Cerebellum (tissue), 4 donors: ENCODE measurements at places on chromosomes 16 and 17. TPM values are rescaled to one million over a fixed set of nuclear protein-coding genes. Genes with fewer than 3 reads are reported as not detected.

GRCh38 chr17:38907930-38908675 lies 17.3 kb upstream of the LASP1NB start:
- no peak for DNase-seq

DNA sequence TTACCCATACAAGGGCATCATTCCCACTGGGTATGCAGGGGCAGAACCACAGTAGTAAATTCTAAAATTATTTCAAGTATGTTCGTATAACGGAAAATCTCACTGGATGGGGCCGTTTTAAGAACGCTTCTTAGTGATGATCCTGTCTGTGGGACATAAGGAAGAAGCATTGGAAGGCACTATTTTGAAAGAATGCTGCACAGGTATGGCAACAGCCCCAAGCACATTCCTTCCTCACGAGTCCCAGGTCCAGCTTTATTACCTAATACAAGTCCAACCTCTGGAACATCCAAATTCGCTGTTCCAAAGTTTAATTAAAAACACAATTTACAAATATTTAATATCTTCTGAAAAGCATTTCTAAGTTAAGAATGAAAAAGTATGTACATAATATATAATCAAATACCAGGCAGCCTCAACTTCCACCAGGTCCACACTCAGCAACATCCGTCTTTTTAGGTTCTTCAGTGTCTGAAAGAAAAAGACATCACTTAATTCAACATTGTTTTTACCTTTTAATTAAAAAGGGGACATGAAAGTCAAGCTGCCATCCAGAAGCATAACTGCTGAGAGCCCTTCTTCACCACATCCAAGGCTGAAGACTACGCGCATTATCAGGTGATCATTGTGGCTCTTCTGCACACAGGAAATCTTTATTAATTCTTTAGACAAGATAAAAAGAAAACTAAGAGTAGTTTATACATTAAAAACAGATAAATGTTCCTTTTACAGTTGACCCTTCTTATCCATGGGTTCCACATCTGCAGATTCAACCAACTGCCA lies 49.8 kb downstream of the BRD7 start:
- DNase-seq = no peak

DNA sequence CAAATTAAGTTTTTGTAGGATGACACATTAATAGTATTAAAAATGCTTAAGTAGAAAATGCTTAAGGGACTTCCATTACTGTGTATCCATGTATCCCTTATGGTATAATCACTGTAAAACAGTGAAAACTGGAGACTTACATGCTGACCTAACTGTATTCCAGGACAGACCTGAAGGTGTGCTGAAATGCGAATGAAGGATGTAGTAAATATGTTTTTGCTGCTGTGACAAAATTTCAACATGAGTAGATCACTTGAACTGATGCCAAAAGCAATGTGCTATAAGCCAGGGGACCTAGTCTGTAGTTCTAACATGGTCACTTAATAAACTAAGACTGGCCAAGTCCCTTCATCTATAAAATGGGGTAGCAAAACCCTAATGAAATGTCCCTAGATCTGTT lies 142.0 kb upstream of the CORO6 start:
- no peak for DNase-seq

DNA sequence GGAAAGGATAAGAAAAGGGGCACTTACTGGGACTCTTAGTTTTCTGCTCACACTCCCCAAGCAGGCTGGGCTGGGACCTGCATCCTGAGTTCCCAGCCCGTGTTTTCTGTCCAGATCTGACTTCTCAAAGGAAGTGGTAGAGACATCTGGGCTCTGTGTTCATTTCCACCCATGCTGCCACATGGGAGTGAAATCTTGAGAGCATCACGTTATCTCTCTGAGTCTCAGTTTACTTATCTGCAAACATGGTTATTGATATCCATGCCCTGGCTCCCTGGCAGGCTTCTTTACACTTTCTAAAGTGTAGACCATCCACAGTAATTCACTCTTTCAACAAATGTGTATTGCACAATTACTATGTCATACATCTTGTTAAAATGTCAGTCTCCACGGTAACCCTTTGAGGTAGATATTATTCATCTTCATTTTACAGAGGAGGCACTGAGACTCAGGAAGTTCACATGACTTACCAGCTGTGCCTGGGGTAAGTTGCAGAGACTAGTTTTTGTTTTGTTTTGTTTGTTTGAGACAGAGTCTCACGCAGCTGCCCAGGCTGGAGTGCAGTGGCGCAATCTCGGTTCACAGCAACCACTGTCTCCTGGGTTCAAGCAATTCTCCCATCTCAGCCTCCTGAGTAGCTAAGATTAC lies 3.4 kb downstream of the ZNF688 start:
- no peak for DNase-seq

TAT gene
- not detected for total RNA-seq

ADAD2 gene
- total RNA-seq = not detected

MMP28 gene
- 4.9 TPM for total RNA-seq

FOXJ1 gene
- total RNA-seq = 7.8 TPM

COPS3 gene
- total RNA-seq = 66.7 TPM

DNA sequence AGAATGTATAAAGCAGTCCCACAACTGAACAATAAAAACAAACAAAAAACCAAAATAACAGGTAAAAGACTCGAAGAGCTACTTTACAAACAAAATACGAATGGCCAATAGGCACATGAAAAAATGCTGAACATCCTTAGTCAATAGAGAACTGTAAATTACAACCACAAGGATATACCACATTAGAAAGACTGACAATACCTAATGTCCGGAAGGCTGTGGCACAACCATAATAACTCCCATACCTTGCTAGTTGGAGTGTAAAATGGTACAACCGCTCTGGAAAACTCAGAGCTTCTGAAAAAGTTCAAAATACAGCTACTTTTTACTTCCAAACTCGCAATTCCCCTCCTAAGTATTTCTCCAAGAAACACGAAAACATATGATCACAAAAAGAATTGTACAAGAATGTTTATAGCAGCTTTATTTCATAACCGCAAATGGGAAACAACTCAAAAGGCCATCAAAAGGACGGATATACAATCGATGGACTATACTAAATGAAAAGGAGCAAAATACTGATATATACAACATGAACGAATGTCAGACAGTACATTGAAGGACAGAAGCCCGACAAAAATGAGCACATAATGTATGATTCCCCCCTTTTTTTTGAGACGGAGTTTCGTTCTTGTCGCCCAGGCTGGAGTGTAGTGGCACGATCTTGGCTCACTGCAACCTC lies 2.3 kb downstream of the TP53 start:
- DNase-seq = no peak

PYY gene
- not detected for total RNA-seq

DNA sequence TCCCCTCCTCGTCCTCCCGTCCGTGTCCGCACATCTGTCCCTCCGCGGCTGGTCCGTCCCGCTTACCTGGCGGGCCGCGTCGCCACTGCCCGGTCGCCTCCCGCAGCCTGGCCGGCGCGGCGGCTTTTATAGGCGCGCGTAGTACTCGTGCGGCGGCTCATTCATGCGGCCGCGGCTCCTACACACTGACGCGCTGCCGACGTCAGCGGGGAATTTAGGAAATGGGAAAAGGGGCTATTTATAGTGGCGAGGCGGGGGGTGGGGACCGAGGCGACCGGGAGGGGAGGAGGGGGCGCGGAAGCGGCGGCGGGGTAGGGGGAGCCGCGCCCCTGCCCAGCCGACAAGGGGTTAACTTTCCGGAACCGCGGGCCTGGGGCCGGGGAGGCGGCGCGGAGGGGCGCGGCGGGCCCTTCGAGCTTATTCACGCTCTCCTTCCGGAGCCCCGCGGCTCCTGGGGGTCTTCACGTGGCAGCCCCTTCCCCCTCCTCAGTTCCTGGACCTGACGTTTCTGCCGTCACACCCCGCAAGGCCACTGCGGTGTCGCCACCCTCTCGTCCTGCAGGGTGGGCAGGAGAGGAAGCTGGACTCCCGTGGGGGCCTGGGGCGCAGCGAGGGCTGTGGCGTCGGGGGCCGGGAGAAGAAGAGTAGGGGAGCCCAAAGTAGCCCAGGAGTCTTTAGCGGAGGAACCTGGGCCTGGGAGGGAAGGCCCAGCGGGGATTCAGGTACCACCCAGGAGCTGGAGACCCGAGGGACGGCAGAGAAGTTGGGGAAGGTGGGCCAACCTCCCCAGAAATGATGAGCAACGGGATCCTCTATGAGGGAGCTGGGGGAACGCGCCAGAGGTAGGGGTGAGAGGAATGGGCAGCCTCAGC lies 3.6 kb upstream of the HIC1 start:
- peak; percentile 37 for DNase-seq

- DNase-seq = no peak
Observed at GRCh38 chr17:40936437-40936971, 942 bp downstream of the KRT23 start.

DNA sequence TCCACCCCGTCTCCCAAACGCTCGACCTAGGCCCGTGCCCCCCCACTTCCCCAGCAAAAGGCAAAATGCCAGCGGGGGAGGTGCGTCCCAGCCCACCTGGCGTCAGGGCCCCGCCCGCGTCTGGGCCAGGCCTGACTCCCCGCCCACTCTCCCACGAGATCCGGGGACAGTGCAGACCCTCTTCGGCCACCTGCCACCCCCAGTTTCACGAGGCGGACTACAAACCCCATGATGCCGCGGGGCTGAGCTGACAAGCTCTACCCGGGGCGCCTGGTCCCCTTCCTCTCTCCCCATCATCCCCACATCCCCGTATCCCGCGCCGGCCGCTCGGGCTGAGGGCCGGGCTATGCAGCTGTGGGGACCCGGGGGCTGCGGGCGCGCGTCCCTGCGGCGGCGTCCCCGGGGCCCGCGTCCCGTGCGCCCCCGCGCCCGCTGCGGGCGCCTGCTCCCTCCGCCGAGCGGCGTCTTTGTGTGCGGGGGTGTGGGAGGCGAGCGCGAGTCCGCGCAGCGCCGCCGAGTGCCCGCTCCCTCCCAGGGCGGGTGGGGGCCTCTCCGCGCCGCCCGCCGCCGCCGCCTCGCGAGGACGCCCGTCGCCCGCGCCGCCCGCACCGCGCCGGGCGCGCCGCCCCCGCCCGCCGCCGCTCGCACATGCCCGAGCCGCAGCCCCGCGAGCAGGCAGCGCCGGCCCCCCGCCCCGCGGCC lies at the start of gene ANKRD13B:
TSS of gene ANKRD13B (plus strand) at position 283 of the 702 bp plus-strand sequence. CDS start 490 bp downstream, outside the sequence.
- DNase-seq = peak; percentile 74

DNA sequence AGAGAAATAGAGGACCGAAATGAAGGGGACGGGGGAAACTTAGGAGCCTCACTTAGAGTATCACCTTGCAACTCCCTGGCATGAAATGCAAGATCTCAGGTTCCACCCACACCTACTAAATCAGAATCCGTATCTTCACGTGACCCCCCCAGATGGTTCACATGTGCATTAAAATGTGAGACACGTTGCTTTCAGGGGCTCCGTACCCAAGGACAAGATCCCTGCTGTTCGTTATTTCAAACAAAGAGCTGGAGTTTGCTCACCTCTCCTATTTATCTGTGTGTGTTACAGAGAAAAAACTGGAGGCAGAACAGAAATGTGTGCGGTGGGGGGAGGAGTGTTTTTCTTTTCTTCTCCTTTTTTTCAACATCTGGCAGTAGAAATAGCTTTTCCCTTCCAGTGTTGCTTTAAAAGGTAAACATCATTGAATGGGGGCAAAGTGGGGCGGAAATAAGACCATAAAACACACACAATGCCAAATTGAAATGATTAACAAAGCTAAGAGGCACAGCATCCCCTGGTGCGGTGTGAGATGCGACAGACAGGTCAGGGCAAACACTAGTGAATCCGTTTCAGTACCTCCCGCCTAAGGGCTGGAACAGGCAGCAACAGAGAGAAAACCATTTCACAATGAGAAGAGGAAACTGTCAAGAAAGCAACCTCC lies 145.4 kb downstream of the SOX9 start:
- DNase-seq = no peak

HS3ST2 gene
- 6.3 TPM for total RNA-seq

DNA sequence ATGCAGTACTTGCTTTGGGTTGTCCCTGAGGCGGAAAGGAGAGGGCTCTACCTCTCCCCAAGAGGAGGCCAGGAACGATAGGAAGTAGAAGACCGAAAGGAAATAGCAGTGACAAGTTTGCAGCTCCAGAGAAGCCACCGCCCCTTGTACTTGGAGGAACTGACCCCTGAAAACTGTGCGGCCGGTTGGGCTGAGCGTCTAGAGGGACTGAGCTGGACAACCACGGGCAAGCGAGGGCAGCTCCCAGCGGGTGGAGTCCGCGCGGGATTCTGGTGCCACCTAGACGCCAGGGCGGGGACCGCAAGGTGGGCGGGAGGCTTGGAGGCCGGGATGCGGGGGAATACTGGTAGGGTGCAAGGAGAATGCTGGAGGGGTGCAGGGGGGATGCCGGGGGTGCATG lies 1.3 kb upstream of the SLC6A4 start:
- DNase-seq = no peak

- DNase-seq = no peak
Observed at GRCh38 chr16:11273721-11274324, 394 bp upstream of the PRM3 start.

TBC1D3G gene
- total RNA-seq = not detected

- DNase-seq = no peak
Observed at GRCh38 chr17:40958086-40958953, 8.4 kb downstream of the KRT39 start.

CLEC18C gene
- total RNA-seq = 2.3 TPM

DNA sequence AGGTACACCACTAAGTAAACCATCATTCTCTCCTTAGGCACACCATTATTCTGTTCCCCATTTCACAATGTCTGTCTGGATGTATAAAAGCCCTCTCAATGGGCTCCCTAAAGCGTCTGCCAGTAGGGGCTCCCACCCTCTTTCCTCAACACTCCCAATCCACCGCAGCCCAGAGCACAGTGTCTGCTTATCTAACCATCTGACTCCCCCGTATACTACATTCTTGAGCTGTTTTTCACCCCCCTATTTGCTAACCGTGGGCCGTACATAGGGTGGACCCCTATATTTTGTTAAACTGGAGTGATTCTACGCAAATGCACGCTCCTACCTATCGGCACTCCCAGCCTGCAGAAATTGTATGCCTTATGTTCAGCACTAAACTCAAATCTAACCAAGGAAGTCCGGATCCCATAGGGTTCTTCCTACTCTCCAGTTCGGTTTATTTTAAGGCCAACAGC lies 685 bp upstream of the PSMD3 start:
- peak; percentile 12 for DNase-seq

GRCh38 chr17:74883241-74883745 lies 10.1 kb downstream of the FADS6 start:
- DNase-seq = no peak

DNA sequence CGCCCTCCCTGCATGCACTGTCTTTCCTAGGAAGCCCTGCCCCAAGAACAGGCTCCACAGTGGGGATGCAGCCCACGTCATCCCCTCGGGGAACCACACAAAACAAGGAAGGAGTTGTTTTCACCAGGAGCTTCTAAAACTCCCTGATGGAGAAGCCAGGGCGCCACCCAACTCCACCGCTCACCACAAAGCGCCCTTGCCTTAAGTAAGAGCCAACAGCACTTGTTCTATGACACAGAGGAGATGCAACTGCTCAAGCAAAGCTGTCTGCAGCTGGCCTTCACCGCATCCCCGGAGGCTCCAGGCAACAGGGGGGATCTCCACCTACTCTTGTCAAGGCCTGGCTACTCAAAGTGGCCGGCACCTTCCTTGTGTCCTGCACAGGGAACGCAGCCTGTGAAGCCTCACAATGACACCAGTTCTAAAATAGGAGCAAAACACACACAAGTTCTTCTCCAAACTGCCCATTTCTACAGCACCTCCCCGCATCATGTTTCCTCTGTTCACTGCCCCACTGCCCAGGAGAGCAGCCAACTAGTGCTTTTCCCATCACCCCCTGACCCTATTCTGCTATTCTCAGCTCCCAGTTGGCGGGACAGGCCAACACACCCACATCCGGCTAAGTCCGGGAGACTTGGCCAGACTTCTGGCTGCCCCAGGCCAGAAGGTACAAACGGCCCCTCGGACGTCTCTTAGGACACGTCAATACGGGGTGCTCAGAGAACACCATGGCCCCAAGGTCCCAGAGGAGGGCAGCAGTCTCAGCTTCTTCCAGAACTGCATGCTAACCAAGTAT lies 24.2 kb downstream of the MPG start:
- DNase-seq = no peak

MT1M gene
- not detected for total RNA-seq

TNFRSF17 gene
- not detected for total RNA-seq
